Activated CD8-positive, alpha-beta memory T cell treated with anti-CD3 and anti-CD28 coated beads, Interleukin-2, amount 10 ng/mL, durations not matched to agents 7 days and 5 days (primary cell): ENCODE measurements at places on chromosomes 13 and 19.
A peak's percentile ranks its signal among the peaks of the same experiment; 100 is the strongest.

GRCh38 chr19:4935444-4935843, 26.1 kb downstream of the UHRF1 start:
- no peak for DNase-seq

GRCh38 chr13:98796798-98797197, 44.3 kb upstream of the SLC15A1 start:
- no peak for DNase-seq

DNA sequence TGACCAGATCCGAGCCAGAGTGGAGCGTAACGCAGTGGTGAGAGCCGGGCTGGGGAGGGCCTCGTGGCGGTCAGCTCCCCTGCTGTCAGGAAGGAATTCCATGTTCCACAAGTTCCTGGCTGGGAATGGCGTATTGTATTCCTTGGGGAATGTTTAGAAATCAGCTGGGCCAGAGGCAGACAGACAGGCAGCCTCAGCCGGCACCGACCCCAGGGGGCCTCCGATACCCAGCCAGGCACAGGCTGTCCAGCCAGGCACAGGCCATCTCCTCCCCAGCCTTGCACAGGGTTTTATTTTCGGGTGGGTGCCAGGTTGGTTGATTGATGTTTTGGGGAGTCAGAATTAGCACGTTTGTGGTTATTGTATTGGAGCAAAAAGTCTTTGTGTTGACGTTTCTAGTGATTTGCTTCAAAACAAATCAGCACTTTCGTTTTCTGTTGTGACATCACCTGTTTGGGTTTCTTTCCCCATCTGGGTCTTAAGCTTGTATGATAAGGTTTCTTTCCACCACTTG, 126.6 kb upstream of the MCF2L start:
- DNase-seq = no peak

- no peak for DNase-seq
These were observed 473.2 kb downstream of the DCT start for GRCh38 chr13:94006296-94006695.

GRCh38 chr13:42484386-42484785, 89.6 kb upstream of the TNFSF11 start:
- no peak for DNase-seq

GRCh38 chr13:30371649-30372265, 50.5 kb upstream of the UBE2L5 start:
- peak; percentile 89 for DNase-seq

GRCh38 chr19:1809678-1810077, 2.4 kb downstream of the ATP8B3 start:
- DNase-seq = no peak

GRCh38 chr19:40231057-40231456, 4.6 kb upstream of the CCNP start:
- no peak for DNase-seq

DNA sequence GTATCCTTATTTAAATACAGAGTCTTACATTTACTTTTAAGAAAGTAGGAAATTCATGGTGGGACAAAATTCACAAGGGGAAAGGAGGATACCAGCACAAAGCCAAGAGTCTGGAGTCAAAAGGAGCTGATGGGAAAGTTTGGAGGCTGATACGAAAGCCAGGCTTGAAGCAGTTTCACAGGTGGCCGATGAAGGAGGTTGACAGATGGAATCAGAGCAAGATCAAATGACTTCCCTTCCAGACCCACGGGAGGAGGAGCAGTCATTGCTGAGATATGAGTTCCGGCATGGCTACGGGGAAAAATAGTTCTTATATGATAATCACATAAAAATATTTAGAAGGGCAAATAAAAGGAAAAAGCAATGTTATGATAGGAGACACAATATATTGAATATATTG, 65.0 kb downstream of the DGKH start:
- DNase-seq = no peak

DNA sequence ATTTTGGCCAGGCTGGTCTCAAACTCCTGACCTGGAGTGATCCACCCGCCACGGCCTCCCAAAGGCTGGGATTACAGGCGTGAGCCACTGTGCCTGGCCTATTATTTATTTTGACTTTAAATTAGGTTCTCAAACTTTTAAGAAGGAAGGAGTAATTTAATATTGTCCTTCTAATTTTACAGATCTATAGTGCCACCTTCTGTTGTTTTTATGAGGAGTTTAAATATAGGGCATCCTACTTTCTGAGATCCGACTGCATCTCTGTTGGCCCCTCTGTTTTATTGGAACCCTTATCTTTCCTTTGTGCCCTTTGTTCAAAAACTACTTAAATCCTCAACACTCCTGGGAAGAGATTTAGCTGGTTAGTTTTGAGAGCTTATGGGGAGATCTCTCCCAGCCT, 25.4 kb upstream of the ZMYM5 start:
- no peak for DNase-seq

DNA sequence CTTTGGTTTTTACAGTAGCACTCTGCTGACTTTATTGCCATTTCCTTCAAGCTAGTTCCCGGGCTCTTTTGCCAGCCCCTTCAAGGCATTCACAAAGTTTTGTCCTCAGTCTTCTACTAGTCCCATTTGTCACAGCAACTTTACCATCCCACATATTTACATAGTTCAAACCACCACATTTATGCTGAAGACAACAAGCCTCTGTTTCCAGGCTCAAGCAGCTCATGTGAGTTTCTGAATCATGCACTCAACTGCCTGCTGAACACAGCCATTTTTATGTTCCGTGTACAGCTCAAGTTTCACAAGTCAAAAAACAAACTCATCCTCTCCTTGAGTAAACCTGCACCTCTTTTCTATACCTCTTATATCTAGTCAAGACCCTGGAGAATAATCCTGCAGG, 977.0 kb upstream of the SLC10A2 start:
- DNase-seq = no peak

- DNase-seq = no peak
These were observed 152.5 kb downstream of the IER2 start for GRCh38 chr19:13302526-13303270.

DNA sequence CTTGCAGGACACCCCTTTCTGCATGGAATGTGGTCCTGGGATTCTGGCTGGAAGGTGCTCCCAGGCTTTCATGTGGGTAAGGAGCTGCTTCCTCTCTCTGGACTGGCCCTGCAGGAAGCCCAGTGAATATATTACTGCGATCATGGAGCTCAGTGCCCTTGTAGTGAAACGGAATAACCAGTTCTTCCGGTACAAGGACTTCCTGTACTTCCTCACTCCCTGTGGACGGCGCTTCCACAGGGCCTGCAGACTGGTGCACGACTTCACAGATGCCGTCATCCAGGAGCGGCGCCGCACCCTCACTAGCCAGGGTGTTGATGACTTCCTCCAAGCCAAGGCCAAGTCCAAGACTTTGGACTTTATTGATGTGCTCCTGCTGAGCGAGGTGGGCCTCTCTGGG, 8.0 kb downstream of the CYP4F8 start:
- DNase-seq = no peak

DNA sequence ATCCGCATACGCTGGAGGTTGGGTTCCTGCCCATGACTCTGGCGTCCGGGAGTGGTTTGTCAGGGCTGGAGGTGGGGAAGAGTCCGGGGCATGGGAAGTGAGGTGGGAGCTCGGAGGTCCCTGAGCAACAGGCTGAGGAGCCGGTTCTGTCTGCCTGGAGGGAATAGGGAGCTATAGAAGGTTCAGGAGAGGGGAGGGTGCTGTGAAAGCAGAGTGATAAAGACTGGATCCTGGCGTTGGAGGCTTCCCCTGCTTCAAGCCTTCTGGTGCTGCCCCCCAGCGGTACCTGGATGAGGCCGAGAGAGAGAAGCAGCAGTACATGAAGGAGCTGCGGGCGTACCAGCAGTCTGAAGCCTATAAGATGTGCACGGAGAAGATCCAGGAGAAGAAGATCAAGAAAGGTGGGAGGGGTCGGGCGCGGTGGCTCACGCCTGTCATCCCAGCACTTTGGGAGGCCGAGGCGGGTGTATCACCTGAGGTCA, 2.6 kb downstream of the HMG20B start:
- DNase-seq = no peak

DNA sequence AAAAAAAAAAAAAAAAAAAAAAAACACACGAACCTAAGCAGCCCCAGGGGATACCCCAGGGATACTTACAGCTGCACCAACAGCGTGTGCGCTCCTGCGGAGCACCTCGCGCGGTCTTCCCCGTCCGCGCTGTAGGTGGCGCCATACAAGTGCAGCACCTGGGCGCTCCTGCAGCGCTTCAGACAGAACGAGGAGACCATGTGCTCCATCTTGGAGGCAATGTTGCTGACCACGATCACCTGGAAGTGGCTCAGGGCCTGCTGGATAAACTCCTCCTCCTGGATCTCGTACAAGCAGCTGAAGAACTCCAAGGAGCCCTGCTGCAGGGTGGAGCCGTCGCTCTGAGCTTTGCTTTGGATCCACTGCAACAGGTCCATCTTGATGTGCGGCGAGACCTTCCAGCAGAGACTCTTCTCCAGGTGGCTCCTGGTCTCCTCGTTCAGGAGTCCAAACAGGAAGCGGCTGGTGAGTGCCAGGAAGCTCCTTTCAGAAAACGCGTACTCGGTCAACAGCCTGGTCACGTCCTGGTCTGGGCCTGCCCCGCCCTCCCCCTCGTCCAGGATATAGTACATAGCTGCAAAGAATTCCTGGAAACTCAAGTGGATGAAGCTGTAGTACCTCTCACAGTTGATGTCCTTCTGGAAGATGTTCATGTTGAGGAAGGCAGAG, 14.5 kb downstream of the NLRP12 start:
- no peak for DNase-seq
